Heart right ventricle (tissue), 16 donors: ENCODE measurements at places on chromosomes 5 and 9. TPM values are rescaled to one million over a fixed set of nuclear protein-coding genes. Genes with fewer than 3 reads are reported as not detected.

DNA sequence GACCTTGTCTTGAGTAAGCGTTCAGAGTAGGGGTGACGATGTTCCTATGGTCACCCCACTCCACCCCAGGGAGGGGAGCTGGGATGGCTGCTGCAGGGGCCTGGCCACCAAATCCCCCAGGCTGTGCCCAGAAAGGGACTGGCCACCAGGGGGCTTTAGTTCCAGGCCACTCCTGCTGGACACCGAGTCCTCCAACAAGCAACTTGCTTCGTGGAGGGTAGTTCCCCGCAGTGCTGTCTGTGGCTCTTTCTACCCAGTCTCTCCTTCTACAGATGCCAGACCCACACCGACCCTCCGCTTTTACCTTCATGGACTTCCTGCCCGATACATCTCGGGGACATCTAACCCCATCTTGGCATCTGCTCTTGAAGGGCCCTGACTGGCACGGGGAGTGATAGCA is 35.7 kb upstream of the GABRP start:
- peak; percentile 25 for DNase-seq

DNA sequence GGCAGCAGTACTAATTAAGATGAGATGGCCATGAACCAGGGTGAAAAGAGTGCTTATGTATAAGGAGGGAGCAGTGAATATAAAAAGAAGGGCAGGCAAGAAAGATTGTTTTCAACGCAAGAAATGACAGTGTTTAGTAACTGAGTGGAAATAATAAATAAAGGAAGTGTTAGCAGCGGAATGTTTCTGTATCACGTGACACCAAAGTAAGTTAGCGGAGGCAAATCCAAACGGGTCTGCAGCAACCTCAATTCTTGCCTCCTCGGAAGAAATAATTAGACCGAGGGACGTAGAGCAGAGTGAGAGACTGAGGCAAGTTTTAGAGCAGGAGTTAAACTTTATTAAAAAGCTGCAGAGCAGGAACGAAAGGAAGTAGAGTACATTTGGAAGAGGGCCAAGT is 15.4 kb upstream of the GAS1 start:
- no peak for DNase-seq

DNA sequence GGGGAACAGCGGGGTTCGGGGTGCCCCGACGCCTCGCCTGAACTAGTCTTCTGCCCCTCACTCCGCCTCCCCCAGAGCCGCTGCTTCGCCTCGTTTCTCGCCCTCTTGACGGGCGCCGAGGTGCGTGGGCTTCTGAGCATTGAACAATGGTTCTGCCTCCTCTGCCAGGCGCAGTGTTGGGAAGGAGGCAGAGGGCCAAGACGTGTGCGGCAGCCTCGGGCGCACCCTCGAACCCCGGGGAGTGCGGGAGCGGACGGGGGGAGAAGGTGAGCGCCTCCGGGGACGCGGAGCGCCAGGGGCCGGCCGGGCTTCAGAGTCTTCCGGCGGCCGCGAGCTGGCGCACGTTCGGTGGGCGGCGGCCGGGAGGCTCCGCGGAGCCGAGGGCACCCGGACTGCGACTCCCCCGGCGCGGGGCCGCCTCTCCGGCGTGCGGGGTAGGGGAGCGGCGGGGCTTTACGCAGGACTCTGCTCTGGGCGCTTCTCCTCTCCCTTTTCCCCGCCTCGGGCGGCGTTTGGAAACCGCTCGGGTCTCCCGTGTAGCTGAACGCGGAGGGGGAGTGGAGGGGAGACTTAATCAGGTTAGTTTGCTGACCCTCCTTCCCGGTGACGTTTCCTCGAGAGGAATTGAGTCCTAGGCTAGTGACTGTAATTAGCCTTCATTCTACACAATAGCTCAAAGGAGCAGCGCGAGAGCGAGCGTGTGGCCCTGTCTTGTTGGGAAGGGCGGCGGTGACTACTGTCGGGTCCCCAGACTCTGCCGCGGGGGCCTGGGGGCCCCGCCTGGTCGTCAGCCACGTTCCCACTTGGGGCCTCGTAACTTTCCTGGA is 1.1 kb downstream of the VLDLR start:
- DNase-seq = peak; percentile 36

GRCh38 chr5:149268928-149269557 is 2.6 kb upstream of the AFAP1L1 start:
- no peak for DNase-seq

- no peak for DNase-seq
Observed at GRCh38 chr9:97374811-97375210, 37.1 kb upstream of the TDRD7 start.

- DNase-seq = no peak
Observed at GRCh38 chr5:86546044-86546443, 71.7 kb upstream of the COX7C start.

DNA sequence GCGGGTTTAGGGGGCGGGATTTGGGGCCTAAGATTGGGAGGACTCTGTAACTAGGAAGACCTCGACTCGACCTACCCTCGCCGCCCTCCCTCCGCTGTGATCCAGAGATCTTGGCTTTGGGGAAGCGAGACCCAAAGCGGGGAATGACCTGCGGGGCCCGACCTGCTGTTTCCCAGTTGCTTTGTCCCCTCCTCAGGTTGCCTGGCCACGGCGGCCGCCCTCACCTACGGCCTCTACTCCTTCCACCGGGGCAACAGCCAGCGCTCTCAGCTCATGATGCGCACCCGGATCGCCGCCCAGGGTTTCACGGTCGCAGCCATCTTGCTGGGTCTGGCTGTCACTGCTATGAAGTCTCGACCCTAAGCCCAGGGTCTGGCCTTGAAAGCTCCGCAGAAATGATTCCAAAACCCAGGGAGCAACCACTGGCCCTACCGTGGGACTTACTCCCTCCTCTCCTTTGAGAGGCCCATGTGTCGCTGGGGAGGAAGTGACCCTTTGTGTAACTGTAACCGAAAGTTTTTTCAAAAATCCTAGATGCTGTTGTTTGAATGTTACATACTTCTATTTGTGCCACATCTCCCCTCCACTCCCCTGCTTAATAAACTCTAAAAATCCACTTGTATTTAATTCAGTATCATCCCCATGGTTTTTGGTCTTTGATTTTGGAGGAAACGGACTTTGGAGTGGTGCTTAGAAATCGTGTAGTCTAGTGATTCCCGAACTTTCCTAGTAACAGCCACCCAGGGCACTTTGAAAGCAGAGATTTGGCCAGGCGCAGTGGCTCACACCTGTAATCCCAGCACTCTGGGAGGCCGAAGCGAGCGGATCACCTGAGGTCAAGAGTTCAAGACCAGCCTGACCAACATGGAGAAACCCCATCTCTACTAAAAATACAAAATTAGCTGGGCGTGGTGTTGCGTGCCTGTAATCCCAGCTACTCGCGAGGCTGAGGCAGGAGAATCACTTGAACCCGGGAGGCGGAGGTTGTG is 878 bp downstream of the HIGD2A start:
- no peak for DNase-seq

GRCh38 chr9:127970401-127971313 is 10.1 kb downstream of the EEIG1 start:
- DNase-seq = no peak

Gene GLDC
- total RNA-seq = not detected

Gene BARHL1
- not detected for total RNA-seq

Gene SLC1A3
- total RNA-seq = 59.4 TPM

Gene IFNA2
- not detected for total RNA-seq

Gene CER1
- total RNA-seq = not detected

Gene EQTN
- not detected for total RNA-seq

Gene RNF180
- total RNA-seq = 14.1 TPM

Gene TAS2R1
- total RNA-seq = not detected

Gene SPINK13
- not detected for total RNA-seq

Gene DMRT3
- total RNA-seq = not detected
